Activated gamma-delta T cell treated with anti-CD3 and anti-CD28 coated beads, Interleukin-2, amount 50 U/mL, for 16 hours (primary cell): ENCODE measurements at places on chromosomes 13 and 19.

GRCh38 chr13:101150998-101151397 lies 265.3 kb downstream of the NALCN start:
- no peak for DNase-seq

DNA sequence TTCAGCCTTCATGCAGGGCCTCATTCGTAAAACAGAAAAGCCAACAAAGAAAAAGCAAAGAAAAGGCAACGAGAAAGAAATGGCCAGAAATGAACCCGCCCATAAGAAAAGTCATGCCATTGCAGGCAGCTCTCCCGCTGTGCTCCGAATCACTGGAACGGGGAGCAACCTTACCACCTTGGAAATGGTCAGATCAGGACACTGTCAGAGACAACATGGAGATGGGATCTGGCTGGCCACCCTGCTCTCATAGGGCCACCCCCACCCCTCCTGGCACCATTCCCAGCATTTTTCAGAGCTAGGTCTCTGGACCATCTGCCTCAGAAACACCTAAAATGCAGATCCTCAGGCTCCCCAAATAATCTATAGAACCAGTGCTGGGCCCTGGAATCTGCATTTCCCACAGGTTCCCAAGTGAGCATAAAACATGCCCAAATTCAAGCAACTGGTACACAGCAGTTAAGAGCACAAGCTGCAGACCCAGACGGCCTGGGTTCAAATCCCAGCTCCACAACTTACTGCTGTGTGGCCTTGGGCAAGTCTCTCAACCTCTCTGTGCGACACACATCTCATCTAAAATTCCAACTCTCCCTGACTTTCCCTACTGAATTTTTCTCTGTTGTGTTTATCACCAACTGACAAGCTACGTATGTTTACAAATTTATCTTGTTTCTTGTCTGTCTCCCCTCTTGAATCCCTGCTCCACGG lies 151.6 kb downstream of the IER2 start:
- no peak for DNase-seq

DNA sequence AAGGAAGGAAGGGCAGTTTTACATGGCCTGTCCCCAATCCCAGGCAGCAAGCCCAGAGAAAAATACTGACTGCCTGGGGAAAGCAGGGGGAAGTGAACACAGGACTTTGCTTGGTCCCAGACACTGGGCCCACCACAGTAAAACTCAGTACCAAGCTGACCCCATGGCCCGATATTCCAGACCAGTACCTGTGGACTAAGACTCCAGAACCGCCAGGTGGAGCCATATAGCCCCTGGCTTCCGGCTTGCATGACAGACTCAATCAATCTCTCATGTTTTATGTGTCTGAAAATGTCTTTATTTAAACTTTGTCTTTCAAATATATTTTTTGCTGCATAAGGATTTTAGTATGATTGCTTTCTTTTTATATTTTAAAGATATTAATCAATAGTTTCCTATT lies 767.9 kb upstream of the SLITRK6 start:
- no peak for DNase-seq

- DNase-seq, result no peak
These were observed 21.3 kb downstream of the ERICH6B start for GRCh38 chr13:45594227-45594626.

- DNase-seq, result no peak
These were observed 4.3 kb upstream of the PALM start for GRCh38 chr19:704447-704741.

GRCh38 chr19:1568320-1569019 lies at the start of gene MEX3D:
Gene MEX3D, minus strand, starts transcription at chr19:1568325. Its CDS starts 267 bp downstream, at chr19:1568058.
- DNase-seq, result peak; percentile 71

DNA sequence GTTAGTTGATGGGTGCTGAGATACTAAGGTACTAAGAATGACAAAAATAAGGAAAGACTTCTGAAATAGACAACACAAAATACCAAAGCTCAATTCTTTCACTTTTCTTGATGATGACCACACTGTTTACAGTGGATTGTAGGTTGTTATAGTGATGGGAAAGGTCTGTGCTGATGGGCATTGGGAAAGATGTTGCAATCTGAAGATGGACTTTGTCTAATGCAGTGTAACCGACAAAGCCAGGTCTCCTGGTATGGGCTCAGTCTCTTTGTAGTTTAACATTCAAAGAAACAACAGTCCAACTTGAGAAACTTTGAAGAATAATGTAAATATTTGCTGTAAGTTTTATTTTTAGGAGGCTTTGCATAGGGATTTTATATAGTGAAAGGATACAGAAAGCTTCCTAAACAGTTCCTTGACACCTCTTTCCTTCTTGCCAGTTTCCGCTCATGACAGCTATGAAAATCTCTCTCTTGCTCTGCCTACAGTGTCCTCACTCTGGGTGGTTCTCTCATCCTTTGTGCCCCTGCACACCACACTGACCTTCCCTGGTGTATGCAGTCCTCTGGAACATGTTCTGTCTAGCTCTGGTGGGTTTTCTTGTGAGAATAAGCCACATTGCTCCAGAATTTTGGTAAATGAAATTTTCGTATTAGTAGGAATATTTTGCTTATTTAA lies 172.2 kb downstream of the KCNRG start:
- DNase-seq, result no peak

- DNase-seq, result no peak
These were observed 59.7 kb upstream of the KL start for GRCh38 chr13:32956595-32956933.

DNA sequence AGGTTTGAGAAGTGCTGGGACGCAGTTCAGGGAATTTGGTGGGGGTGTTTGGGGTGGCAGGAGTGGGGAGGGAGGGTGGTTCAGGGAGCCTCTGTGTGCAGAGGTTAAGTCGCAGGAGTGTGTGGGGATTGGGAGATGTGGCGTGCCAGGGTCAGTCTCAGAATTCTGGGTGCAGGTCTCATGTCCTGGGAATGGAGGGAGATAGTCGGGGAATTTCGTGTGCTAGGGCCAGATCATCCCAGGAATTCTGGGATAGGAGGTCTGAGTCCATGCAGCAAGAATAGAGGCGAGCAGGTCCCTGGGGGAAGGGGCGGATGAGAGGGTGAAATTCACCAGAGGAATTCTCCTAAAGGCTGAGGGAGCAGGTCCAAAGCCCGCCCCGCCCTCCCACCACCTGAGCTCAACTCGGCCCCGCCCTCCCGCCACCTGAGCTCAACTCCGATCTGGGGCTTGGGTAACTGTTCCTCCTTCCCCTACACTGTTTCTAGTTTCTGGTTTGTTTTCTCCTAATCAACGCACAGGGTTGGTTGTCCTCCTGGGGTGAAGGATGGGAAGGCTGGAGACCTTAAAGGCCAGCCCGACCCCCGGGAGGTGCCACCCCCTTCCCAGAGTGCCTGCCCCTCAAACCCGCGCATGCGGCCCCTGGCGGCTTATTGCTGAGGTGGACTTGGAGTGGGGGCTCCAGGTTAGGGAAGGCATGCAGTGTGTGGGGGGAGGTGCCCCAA lies 15.2 kb downstream of the KCNC3 start:
- no peak for DNase-seq

- peak; percentile 1 for DNase-seq
These were observed 1.2 kb downstream of the TBC1D4 start for GRCh38 chr13:75480671-75481175.

- DNase-seq, result no peak
These were observed 17.8 kb downstream of the IRS2 start for GRCh38 chr13:109768616-109769015.

- no peak for DNase-seq
These were observed 91.1 kb downstream of the RNASEH2B start for GRCh38 chr13:51000571-51001260.

GRCh38 chr19:7856679-7857663 lies 17.2 kb downstream of the PRR36 start:
- DNase-seq, result no peak

DNA sequence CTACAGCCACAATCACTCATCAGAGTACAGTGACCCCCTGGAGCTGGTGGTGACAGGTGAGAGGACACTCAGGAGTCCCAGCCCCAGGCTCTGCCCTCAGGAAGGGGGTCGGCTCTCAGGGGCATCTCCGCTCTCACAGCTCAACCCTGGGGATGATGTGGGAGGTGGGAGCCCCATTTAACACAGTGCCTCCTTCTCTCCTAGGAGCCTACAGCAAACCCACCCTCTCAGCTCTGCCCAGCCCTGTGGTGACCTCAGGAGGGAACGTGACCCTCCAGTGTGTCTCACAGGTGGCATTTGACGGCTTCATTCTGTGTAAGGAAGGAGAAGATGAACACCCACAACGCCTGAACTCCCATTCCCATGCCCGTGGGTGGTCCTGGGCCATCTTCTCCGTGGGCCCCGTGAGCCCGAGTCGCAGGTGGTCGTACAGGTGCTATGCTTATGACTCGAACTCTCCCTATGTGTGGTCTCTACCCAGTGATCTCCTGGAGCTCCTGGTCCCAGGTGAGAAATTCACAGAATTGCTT lies 1.0 kb downstream of the LILRA2 start:
- no peak for DNase-seq

- DNase-seq, result no peak
These were observed 35.8 kb downstream of the ATP12A start for GRCh38 chr13:24716011-24716410.
